ENCODE measurements at places on chromosomes 2 and 18.

- no peak for DNase-seq
Measured at GRCh38 chr2:7027411-7027810, 110.2 kb downstream of the RNF144A start.

DNA sequence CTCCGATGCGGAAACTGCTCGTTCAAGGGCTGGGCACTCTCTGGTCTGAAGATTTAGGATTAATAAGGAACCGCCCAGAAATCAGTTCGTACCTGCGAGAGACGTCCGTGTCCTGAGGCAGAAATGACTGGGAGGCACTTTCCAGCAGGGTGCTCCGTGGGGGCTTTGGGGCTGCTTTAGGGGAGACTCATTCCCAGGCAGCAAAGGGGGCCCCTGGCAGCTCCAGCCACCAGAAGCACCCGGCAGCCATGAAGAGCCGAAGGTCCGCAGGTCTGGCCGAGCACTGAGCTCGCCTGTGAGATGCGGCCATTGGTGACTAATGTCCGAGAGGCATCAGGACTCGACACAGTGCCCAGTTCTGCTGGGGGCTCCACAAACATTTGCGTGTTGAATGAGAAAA is 20.9 kb downstream of the KCNG2 start:
- DNase-seq: no peak

DNA sequence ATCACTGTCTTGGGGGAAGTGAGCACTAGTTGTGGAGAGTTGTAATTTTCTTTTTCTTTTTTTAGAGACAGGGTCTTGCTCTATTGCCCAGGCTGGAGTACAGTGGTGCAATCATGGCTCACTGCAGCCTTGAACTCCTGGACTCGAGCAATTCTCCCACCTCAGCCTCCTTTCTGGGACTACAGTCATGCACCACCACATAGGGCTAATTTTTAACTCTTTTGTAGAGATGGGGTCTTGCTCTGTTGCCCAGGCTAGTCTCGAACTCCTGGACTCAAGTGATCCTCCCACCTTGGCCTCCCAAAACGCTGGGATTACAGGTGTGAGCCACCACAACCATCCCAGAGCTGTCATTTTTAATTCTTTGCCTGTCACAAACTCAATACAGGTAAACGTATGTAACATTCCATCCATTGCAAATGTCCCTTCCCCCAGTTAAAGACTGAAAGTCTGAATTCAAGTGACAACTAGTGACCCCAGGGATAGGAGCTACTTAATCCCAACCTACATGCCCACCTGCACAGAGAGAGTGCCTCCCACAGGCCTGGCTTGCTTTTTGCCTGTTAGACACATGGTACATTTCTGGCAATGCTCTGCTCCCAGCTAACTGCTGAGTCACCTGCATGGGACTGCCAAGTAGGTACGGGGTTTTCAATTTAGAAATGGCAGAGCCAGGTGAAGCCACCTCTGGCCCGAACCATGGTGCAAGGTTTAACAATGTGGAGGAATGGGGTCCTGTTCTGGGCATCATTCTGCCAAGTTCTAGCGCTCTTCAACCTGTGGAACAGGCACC is 60.6 kb downstream of the CYB5A start:
- DNase-seq: no peak

DNA sequence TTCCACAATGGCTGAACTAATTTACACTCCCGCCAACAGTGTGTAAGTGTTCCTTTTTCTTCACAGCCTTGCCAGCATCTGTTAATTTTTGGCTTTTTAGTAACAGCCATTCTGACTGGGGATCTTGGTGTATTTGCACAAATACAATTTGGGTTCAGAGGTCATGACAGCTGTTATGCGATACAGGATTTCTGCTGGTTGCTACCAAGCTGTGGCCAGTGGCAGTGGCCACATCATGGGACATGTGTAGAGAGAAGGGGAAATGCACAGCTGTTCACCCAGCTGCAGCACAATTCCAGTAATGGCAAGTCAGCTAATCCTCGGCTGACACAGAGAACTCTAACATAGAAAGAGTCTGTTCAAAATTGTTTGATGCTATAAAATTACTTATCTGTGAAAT is 21.0 kb upstream of the SELENOI start:
- DNase-seq: no peak
